Cardiac muscle cell (in vitro differentiated cells and primary cell): ENCODE measurements at places on chromosomes 16 and 17. TPM values are rescaled to one million over a fixed set of nuclear protein-coding genes. Genes with fewer than 3 reads are reported as not detected.

The TNFRSF13B gene
- total RNA-seq = not detected in 2 replicates

The KRT25 gene
- total RNA-seq = not detected in 2 replicates

The MT1F gene
- total RNA-seq = not detected in 2 replicates

The ETV4 gene
- total RNA-seq = 1.3 and 2.4 TPM in 2 replicates

The KCNJ2 gene
- 0.14 and 0.66 TPM in 2 replicates for total RNA-seq

The LRRC36 gene
- 0.11 and 0.45 TPM in 2 replicates for total RNA-seq

The ARMC5 gene
- 19.7 and 21.7 TPM in 2 replicates for total RNA-seq

The P3H4 gene
- total RNA-seq = 118 and 153 TPM in 2 replicates

GRCh38 chr16:87050142-87050541, 267.1 kb downstream of the C16orf95 start:
- DNase-seq = no peak

GRCh38 chr16:30131869-30132475, 9.0 kb upstream of the MAPK3 start:
- DNase-seq = peak; percentile 55

- DNase-seq = no peak
Measured at GRCh38 chr17:34723875-34724274, 144.5 kb downstream of the TMEM132E start.

GRCh38 chr17:60091109-60091508, 12.4 kb upstream of the HEATR6 start:
- no peak for DNase-seq

DNA sequence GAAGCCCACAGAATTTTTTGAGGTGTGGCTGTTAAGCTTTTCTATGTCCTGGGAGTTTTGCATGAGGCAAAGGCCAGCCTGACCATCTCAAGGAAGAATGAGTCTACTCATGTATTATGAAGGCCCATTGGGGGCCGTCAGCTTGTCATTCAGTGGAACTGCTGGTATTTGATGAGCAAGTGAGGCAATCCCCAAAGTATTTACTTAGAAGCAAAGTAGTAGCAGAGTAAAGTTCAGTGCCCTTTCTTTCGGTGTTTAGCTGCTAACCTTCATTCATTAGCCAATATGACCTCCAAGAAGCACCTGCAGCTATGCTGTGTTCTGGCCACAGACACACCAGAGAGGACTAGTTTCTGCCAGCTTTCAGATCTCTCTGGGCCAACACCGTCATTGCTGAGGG, 80.2 kb downstream of the RPA1 start:
- DNase-seq = no peak

GRCh38 chr17:79108232-79108850, 33.7 kb downstream of the ENGASE start:
- DNase-seq = no peak

DNA sequence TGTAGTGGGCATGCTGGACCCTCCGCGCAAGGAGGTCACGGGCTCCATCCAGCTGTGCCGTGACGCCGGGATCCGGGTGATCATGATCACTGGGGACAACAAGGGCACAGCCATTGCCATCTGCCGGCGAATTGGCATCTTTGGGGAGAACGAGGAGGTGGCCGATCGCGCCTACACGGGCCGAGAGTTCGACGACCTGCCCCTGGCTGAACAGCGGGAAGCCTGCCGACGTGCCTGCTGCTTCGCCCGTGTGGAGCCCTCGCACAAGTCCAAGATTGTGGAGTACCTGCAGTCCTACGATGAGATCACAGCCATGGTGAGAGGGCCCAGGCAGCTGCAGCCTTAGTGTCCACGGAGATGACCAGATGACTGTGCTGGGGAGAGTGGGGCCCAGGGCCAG, 22.3 kb downstream of the ATP2A1 start:
- no peak for DNase-seq

GRCh38 chr16:50756473-50756872, 14.6 kb downstream of the CYLD start:
- DNase-seq = no peak

DNA sequence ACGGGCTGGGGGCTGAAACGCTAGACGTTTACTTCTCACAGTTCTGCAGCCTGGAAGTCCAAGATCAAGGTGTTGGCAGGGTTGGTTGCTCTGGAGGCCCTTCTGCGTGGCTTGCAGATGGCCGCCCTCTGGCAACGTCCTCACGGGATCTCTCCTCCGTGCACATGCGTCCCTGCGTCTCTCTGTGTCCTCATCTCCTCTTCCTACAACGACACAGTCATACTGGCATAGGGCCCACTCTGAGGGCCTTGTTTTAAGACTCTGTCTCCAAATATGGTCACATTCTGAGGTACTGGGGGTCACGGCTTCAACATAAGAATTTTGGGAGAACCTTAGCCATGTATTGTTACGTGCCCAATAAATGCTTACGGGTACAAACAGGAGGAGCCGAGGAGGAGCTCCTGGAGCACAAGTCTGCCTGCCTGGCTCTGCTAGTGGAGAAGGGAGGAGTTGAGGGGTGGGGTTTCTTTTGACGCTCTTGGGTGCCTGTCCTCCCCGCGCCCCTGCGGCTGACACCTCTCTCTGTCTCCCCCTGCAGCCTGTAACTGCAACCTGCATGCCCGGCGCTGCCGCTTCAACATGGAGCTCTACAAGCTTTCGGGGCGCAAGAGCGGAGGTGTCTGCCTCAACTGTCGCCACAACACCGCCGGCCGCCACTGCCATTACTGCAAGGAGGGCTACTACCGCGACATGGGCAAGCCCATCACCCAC, 141.1 kb downstream of the NTN1 start:
- no peak for DNase-seq

DNA sequence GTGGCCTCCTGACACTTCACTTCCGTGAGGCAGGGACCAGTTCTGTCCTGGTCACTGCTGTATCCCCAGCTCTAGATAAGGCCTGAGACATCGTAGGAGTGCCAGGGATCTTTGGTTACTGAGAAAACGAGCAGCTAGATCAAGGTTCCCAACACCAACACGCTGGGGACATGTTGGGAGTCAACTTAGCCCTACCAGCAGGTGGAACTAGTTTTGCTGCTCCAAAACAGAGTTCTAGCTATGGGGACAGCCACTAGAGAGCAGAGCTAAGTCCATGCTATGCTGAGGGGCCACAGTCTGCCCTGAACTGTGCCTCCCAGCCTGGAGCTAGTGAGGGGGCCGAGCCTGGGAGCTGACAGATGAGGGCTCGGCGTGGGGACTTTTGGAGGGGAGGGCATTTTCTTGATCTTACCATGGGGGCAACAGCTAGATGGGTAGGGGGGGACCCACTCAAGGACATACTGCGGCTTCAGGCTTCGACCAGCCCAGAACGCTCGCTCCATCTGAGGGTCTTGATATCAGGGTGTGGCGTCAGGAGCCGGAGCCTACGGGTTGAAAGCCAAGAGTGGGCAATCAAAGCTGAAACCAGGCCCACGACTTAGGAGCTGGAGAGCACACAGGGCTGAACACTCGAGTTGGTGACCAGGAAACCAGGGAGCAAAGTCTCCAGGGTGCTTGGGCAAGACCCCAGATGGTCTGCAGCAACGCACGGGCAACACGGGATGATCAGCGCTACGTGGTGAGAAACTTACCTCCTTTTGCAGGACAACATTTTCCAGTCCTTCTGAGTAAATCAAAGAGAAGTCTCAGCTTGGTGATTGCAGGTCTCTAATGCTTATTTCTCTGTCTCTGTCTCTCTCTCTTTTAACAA, 13.4 kb downstream of the SNX20 start:
- no peak for DNase-seq

DNA sequence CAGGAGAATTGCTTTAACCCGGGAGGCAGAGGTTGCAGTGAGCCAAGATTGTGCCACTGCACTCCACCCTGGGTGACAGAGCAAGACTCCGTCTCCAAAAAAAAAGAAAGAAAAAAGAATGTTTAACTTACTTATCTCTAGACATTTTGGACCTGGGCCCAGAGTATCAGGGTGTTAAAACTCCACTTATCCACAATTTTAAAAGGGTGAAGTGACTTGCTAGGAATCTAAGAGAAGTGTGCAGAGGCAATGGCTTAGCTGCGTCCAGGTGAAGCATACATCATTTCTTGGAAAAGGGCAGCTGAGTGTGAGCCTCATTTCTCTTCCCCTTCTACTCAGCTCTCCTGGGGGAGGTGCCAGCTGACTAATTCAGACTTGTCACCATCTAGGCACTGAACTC, 25.1 kb downstream of the ALDH3A2 start:
- no peak for DNase-seq

GRCh38 chr17:41186872-41187271, 2.2 kb upstream of the KRTAP4-1 start:
- no peak for DNase-seq
